Epithelial cell of proximal tubule (primary cell): ENCODE measurements at places on chromosomes 7 and 10.

DNA sequence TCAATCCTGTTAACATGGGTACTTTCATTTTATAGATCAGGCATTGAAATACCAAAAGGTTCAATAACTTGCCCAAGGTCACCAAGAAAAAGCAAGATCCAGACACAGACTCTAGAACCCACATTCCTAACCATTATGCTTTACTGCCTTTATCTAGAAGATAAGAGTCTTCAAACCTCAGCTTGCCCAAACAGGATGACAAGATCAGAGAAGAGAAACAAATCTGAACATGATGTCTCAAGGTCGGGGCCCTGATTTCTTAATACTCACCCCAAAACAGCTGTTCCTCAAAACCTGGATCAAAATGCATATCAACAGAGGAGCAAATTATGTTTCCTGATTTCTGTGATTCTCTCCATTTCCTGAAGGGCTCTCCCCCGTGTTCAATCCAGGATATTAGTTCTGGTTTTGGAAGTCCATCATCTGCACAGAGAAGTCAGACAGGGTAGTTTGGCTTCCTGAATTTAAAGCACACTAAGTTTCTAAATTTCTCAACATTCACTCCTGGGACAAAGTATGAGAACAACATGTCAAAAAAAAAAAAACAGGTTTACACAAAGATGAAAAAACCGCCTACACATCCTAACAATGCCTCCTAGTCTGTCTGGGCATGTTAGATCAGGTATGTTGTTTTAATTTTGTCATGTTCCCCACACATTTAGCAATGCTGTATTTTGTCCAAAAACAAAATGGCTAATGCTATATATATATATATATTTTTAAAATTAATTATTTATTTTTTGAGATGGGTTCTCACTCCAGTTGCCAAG, 16.2 kb downstream of the ZNF786 start:
- no peak for DNase-seq

DNA sequence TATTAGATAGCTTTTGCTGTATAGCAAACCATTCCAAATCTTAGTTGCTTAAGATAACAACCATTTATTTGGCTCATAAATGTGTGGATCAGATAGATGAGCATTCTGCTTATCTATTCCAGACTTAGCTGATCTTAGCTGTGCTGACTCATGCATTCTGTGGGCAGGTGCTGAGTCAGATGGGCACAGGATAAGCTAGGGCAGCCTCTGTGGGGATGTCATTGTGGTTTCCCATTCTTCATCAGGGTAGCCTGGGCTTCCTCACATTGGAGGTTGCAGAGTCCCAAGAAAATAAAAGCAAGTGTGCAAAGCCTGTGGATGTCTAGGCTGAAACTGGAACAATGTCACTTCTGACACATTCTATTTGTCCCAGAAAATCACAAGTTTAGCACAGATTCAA, 917.0 kb downstream of the TYW1 start:
- no peak for DNase-seq

DNA sequence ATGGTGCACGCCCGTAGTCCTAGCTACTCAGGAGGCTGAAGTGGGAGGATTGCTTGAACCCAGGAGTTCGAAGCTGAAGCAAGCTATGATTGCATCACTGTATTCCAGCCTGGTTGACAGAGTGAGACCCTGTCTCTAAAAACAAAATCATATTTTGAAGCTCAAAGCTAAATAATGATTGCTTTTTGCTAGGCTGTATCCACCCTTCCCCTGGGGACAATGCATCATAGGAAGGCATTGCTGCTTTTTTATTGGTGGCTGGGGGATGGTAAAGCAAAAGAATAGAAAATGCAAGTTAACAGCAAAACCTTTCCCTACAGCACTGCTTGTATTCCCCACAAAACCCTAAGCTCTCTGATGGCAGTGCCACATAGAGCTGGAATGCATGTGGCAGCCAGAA, 107.5 kb upstream of the WAC start:
- no peak for DNase-seq

DNA sequence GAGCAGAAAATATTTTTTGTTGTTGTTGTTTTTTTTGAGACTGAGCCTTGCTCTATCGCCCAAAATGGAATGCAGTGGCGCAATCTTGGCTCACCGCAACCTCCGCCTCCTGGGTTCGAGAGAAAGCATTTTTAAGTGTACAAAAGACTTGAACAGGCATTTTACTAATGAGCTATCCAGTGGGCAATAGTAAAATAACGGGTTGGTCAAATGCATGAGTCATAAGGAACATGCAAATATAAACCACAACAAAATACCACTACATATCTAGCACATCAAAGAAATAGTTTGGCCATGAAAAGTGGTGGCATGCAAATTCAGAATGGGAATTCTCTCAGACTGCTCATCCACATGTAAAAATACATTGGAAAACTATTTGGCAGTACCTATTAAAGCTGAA, 71.7 kb upstream of the TMEM106B start:
- DNase-seq = no peak

DNA sequence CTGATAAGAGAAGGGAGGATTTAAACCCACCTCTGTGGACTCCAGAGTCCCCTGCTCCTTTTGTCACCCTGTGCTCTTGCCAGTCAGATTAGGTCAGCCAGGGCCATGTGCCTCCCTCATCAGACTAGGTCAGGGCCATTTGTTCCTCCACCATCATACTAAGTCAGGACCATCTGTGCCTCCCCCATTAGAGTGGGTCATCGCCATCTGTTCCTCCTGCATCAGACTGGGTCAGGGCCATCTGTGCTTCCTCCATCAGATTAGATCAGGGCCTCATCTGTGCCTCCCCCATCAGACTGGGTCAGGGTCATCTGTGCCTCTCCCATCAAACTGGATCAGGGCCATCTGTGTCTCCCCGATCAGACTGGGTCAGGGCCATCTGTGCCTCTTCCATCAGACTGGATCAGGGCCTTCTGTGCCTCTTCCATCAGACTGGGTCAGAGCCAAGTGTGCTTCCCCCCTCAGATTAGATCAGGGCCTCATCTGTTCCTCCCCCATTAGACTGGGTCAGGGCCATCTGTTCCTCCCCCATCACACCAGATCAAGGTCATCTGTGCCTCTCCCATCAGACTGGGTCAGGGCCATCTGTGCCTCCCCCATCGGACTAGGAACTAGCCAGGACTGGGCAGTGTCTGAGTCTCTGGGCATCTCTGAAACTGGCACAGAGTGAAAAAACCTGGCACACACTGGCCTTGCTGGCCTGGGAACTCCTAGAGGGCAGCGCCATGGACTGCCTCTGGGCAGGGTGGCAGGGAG, 11.5 kb downstream of the MYL10 start:
- DNase-seq = no peak

- no peak for DNase-seq
Observed at GRCh38 chr7:121157885-121158590, 169.5 kb downstream of the CPED1 start.

GRCh38 chr7:155408651-155409586, 49.0 kb upstream of the EN2 start:
- no peak for DNase-seq
